ENCODE measurements at places on chromosomes 5 and 9.

GRCh38 chr9:33430942-33431341 lies 16.5 kb downstream of the AQP3 start:
- no peak for DNase-seq

GRCh38 chr5:127320032-127320965 lies 29.7 kb downstream of the MEGF10 start:
- no peak for DNase-seq

- DNase-seq: no peak
Observed at GRCh38 chr5:80756292-80756691, 101.5 kb upstream of the DHFR start.

GRCh38 chr5:14996997-14997396 lies 125.4 kb upstream of the ANKH start:
- DNase-seq: no peak

DNA sequence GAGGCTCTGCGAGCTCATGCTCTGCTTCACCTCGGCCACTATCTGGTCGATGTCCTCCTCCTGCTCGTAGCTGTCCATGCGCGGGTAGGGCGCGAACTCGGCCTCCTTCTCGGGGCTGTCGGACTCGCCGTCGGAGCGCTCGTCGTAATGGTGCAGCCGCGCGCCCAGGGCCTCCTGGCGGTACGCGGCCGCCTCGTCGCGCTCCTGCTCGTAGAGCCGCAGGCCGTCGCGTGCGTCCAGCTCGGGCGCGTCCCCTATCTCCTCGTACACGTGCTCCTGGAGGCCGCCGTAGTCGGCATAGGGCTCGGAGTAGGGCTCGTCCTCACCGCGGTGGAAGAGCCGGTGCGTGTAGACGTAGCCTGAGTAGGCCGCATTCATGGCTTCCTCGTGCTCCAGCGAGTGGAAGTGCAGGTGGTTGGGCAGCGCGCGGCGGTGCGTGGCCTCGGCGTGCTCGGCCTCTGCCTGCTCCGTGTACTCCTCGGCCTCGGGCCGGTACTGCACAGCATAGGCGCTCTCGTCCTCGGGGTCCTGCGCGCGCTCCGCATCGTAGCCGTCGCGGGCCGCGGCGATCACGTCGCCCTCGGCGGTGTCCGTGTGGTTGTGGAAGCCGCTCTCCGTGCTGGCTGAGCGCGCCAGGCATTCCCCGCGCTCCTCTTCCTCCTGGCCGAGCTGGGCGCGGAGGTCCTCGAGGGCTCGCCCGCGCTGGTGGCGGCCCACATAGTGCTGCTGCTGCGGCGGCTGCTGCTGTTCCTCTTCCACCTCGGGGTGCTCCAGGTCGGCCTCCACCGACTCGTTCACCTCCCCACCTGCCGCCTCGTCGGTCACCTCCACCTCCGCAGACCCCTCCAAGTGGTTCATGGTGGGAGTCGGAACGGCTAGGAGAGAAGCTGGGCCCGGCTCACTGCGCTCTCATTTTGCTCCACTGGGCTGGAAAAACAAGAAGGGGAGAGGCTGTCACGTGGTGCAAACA lies 155.5 kb downstream of the APBA1 start:
- no peak for DNase-seq

GRCh38 chr5:150305095-150305494 lies 2.4 kb upstream of the ARSI start:
- no peak for DNase-seq

- DNase-seq: no peak
Observed at GRCh38 chr5:177981296-177982071, 14.6 kb downstream of the PROP1 start.

- DNase-seq: no peak
Observed at GRCh38 chr5:116553366-116553765, 21.3 kb downstream of the SEMA6A start.

- no peak for DNase-seq
Observed at GRCh38 chr5:80481019-80481893, 6.6 kb upstream of the FAM151B start.

GRCh38 chr5:64742821-64743220 lies 25.7 kb downstream of the SREK1IP1 start:
- no peak for DNase-seq

GRCh38 chr5:31511305-31511704 lies 20.6 kb downstream of the DROSHA start:
- DNase-seq: no peak

DNA sequence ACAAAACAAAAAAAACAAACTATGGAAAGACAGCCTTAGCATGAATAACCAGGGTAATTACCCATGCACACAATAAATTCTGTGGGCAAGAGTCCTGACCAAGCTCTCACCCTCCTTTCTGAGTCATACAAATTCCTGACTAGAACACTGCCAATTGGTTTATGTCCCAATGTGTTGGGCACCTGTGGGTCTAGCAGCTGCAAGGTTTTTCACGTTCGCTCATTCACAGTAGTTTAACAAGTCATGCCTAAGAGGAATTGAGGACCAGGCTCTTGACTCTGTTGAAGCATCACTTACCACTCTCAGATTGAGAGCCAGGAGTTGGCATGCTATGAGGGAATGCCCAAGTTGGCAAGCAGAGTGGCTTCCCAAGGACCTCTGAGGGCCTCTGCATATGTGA lies 205.5 kb upstream of the SLC24A2 start:
- DNase-seq: no peak

DNA sequence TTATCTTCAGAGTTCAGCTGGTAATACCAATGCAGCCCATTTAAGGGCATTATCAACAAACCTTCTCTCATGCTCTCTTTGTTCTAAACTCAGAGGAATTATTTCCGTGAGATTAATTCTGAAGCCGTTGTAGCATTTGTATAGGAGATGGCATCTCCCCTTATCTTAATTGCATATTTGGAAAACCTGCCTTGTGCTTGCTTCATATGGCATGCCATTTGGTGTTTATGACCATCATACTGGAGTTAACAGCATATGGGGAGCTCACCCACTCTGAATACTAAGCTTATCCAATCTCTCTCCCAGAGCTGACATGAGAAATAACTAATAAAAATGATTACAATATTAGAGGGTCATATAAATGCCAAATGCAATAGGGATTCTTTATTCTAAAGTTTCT lies 243.2 kb downstream of the BRINP1 start:
- DNase-seq: no peak

DNA sequence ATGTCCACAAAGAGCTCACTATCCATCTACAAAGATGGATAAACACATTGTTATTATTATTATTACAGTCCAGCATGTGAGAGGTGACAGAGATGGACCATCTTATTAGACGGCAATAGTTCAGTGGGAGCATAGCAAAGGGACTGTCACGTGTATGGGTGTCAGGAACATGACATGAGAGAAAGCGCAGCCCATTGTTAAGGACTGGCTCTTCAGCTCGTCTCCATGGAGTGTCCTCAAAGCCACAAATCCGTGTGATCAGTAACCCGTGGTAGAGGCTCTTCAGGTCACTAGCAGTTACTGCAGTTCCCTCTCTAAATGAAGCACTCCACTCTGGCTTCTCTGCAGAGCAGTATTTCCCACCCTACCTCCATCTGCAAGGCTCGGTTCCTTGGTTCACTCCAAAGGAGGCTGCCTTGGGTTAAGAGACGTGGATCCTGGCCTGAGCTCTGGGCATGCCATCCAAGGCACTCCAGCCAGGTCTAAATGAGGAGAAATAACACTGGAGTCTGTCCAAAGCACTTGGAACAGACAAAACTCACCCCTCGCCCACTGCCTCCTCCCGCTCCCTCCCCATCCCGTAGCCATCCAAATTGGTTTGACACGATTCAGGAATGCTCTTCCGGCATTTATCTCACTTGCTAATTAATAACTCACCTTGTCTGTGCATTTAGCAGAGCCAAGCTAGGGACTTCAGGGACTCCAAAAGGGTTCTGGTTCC lies 122.3 kb upstream of the WWC1 start:
- no peak for DNase-seq

GRCh38 chr5:172115541-172115982 lies 72.5 kb downstream of the STK10 start:
- no peak for DNase-seq

- DNase-seq: no peak
Observed at GRCh38 chr9:119160551-119160950, 208.7 kb downstream of the BRINP1 start.

GRCh38 chr9:2340046-2340760 lies 281.4 kb upstream of the VLDLR start:
- DNase-seq: no peak

- DNase-seq: no peak
Observed at GRCh38 chr5:135747824-135748223, 86.6 kb upstream of the SLC25A48 start.

GRCh38 chr5:59685191-59685530 lies 208.4 kb downstream of the PDE4D start:
- no peak for DNase-seq

DNA sequence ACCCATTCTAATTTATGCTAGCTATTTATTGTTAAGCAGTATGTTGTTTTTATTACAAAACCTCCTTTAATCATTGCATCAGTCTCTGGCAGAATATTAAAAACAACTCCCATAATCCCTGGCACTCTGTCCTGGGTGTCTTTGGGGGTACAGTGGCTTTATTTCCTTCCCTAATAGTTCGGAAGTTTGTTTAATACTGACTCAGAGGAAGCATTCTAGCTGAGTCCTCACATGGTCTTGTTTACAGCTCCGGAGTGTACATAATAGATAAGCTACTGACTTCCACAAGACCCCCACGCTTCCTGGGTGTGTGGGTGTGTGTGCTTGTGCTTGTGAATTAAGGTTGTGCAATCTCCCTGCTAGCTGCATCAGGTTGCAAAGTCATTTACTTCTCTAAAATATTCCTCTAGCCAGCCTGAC lies 149.8 kb upstream of the CDKN2B start:
- DNase-seq: no peak

GRCh38 chr5:175893466-175893865 lies 22.1 kb downstream of the CPLX2 start:
- no peak for DNase-seq

- DNase-seq: no peak
Observed at GRCh38 chr9:128242828-128243214, 33.0 kb downstream of the GOLGA2 start.

Data from stimulated activated CD8-positive, alpha-beta memory T cell treated with anti-CD3 and anti-CD28 coated beads, Interleukin-15, amount 100 ng/mL, for 48 hours (primary cell).